ENCODE measurements at places on chromosomes 11 and 22.

GRCh38 chr11:16741473-16741872 is 3.0 kb downstream of the C11orf58 start:
- H3K27ac ChIP-seq, result no peak overlapping the region
- H3K4me3 ChIP-seq, result no peak overlapping the region
- peaks cover 15% of the 10 kb centered on the region for H3K36me3 ChIP-seq
- peaks cover 15% of the 10 kb centered on the region for H3K4me1 ChIP-seq
- no peak for DNase-seq
- no peaks in the 10 kb centered on the region for H3K27me3 ChIP-seq

- peaks cover 41% of the 10 kb centered on the region for H3K4me1 ChIP-seq
- H3K36me3 ChIP-seq, result no peaks in the 10 kb centered on the region
- H3K27me3 ChIP-seq, result no peaks in the 10 kb centered on the region
- DNase-seq, result no peak
- H3K4me3 ChIP-seq, result no peak overlapping the region
These were observed 82.2 kb upstream of the AKIP1 start for GRCh38 chr11:8828580-8829361.

- no peaks in the 10 kb centered on the region for H3K27me3 ChIP-seq
- H3K4me1 ChIP-seq, result no peaks in the 10 kb centered on the region
- no peak overlapping the region for H3K4me3 ChIP-seq
- H3K36me3 ChIP-seq, result no peaks in the 10 kb centered on the region
- no peak for DNase-seq
These were observed 265.3 kb downstream of the FAT3 start for GRCh38 chr11:92489826-92490399.

- no peaks in the 10 kb centered on the region for H3K36me3 ChIP-seq
- no peak overlapping the region for H3K27ac ChIP-seq
- no peak overlapping the region for H3K4me3 ChIP-seq
- DNase-seq, result no peak
- peaks cover 32% of the 10 kb centered on the region for H3K4me1 ChIP-seq
These were observed 24.0 kb downstream of the KCTD21 start for GRCh38 chr11:78164471-78164870.
